Stimulated activated CD4-positive, alpha-beta T cell treated with anti-CD3 and anti-CD28 coated beads, Interleukin-1b, Interleukin-23, amount 100 ng/mL, for 1 hour (primary cell): ENCODE measurements at places on chromosomes 3 and 15.

- DNase-seq: no peak
Observed at GRCh38 chr15:96470681-96471310, 140.3 kb downstream of the NR2F2 start.

DNA sequence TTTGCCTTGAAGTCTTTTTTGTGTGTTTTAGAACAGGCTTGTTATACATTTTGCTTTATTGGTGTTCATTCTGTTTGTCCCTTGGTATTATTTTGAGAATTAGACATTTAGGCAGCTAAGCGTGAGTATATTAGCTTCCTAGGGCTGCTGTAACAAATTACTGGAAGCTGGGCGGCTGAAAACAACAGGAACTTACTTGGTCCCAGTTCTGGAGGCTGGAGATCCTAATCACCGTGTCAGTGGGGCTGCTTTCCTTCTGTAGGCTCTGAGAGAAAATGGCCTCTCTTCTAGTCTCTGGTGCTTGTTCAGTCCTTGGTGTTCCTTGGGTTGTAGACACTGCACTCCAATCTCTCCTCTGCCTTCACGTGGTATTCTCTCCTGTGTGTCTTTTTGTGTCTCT, 142.3 kb downstream of the KLHL25 start:
- DNase-seq: no peak

DNA sequence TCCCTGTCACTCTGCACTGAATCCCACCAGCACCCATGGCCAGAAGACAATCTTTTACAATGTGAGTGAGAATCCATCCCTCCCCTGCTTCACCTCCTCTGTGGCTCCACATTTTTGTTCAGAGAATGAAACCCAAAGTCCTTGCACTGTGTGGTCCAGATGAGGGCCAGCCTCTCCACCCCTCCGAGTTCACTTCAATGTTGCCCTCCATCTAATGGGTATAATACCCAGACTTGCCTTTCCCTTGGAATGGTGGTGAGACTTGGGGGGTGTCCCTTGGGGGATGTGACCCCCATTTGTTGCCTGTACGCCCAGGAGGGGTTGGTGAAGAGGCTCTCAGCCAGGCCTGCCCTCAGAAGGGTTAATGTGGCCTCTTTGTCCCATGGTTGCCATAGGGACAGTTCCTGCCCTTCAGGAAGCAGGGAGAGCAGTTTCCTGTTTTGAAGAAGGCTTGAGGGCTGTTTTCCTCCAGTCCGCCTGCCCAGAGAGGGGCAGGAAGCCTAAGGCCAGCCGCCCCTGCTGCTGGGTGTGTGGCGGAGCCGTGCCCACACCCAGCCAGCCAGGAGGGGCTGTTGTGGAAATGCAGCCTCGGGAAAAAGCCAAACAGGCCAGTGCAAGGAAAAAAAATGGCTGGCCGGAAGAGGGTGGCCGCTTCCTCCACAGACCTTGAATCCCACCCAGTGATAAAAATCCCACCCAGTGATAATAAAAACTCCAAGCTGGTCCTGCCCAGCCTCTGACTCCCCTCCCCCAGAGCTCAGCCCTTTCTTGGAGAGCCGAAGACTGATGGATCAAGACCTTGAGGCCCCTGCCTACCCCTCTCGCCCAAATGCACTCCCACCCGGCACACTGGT, 14.6 kb upstream of the FGD5 start:
- DNase-seq: no peak

DNA sequence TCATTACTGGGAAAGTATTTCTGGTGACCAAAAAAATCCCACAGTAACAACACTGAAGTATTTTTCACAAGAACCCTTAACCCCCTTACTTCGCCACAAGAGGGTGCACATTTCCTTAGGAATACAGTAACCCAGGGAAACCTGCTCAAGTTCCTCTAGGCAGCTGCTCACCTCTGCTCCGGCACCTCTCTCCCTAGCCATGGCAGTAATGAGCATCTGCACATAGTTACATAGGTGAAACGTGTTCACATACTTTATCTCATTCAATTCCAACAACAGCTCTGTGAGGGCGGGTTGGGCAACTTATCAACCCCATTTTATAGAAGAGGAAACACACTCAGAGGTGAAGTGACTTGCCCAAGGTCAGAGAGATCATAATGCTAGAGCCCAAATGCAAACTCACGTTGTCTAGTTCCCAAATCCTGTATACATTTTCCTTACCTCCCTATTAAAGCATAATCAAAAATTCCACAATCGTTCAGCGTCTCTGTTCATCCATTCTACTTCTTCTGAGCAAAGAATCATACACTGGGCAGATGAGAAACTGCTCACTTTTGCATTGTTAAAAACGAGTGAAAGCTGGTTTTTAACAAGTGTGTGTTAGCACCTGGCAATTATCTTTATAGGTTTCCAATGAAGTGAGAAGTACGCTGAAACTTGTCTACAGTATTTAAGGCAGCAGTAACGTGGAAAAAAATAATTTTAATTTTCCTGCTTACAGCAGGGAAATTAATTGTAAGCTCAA, 90.7 kb downstream of the IGF2BP2 start:
- no peak for DNase-seq

GRCh38 chr3:60025096-60026050, 975.5 kb upstream of the CFAP20DC start:
- DNase-seq: no peak
